ENCODE measurements at places on chromosomes 7 and 10. TPM values are rescaled to one million over a fixed set of nuclear protein-coding genes. Genes with fewer than 3 reads are reported as not detected.

- H3K4me1 ChIP-seq: no peaks in the 10 kb centered on the region
- no peak for DNase-seq
- peak within 1 kb of the TSS; percentile 27 for H3K4me3 ChIP-seq
- no peaks in the 10 kb centered on the region for H3K36me3 ChIP-seq
- H3K27ac ChIP-seq: no peak within 1 kb of the TSS
Measured at GRCh38 chr7:4861673-4862072, at the start of gene PAPOLB. TSS of gene PAPOLB (minus strand) at chr7:4862030. CDS start at chr7:4861810, 220 bp downstream.

KIF5B gene
- total RNA-seq: 112 TPM

AMPH gene
- 0.58 TPM for total RNA-seq

GRCh38 chr10:119270762-119271366 is 63.5 kb downstream of the GRK5 start:
- peak overlapping the region; percentile 11 for H3K4me3 ChIP-seq
- peak overlapping the region; percentile 81 for H3K27ac ChIP-seq
- peak; percentile 90 for DNase-seq
- no peaks in the 10 kb centered on the region for H3K36me3 ChIP-seq
- no peaks in the 10 kb centered on the region for H3K27me3 ChIP-seq

Measured in upper lobe of right lung (tissue), 1 donor.